ENCODE measurements at places on chromosomes 3 and 15.

GRCh38 chr3:45477041-45477725 is 88.8 kb downstream of the LARS2 start:
- DNase-seq: no peak

GRCh38 chr15:73601451-73602445 is 31.4 kb downstream of the NPTN start:
- no peak for DNase-seq

DNA sequence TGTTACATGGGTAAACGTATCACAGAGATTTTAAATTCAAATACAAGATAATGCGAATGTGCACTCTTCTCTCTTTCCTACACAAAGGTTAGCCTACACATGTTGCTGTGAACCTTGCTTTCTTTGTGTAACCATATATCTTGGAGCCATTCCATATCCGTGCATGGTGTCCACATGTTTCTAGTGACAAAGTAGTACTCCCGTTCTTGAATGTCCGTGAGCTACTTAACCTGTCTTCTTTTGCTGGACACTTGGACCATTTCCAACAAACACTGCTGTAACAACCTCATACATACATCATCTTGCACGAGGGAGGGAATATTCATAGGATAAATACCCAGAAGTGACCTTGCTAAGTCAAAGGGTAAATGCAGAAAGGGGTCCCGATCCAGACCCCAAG is 75.0 kb downstream of the STRIT1 start:
- DNase-seq: no peak

DNA sequence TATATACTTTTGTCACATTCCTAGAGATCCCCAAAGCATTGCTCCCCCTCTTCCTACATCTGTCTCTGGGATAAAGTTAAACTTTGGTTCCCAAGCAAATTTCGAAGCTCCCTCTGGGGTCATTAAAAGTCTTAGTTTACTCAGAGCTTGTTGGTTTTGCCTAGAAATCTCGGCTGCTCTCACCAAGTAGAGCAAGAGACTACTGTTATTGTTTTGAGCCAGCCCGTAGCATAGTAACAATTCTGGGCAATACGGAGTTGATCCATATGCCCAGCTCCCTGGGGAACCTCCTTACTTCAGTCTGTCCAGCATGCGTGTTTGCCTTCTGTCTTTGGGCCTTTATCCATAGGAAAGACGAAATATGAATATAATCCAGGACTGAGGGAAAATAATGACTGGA is 10.0 kb upstream of the P3H2 start:
- DNase-seq: no peak

- no peak for DNase-seq
These were observed 6.5 kb downstream of the FAH start for GRCh38 chr15:80159301-80159700.

DNA sequence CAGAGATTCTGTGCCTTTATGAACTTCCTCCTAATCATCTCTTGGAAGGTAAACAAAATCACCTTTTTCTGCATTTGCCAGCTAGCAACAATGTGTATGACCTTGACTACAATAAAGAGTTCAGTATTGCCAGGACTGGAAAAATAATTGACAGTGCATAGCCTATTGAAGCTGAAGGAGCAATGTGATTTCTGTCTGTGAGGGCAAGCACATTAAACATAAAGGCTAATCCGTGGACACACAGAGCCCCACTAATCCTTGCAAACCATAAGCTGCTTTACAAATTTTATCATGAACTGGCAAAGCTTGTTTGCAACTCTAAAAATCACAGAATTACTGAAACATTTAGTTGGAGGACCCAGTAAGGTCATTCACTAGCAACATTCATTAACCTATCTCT is 563.8 kb downstream of the PYDC2 start:
- DNase-seq: no peak
